ENCODE measurements at places on chromosomes 12 and 14. TPM values are rescaled to one million over a fixed set of nuclear protein-coding genes. Genes with fewer than 3 reads are reported as not detected.

DNA sequence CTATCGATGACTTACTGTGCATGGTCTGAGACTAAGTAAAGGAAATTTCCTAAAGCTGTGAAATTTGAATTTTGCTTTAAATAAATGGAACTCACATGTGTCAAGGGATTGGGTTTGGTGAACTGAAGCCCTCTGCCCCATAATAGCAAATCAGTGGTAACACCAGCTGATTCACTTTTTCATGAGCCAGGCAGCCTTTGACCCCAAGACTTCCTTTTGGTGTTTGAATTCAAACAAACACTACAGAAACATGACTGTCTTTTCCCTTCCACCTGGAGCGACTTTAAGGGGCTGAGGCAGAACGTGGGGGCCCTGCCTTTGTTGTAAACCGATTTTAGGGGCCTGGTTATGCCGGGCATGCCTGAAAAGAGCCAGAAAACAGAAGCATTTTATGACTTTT lies 28.8 kb downstream of the KCTD10 start:
- DNase-seq, result no peak
- peaks cover 12% of the 10 kb centered on the region for H3K4me1 ChIP-seq
- no peak overlapping the region for H3K4me3 ChIP-seq
- H3K27me3 ChIP-seq, result no peaks in the 10 kb centered on the region
- H3K27ac ChIP-seq, result no peak overlapping the region
- H3K36me3 ChIP-seq, result peaks cover 84% of the 10 kb centered on the region

The ISM2 gene
- not detected for total RNA-seq

- H3K4me3 ChIP-seq, result no peak overlapping the region
- no peaks in the 10 kb centered on the region for H3K4me1 ChIP-seq
- no peak overlapping the region for H3K27ac ChIP-seq
- peaks cover 5% of the 10 kb centered on the region for H3K27me3 ChIP-seq
- no peak for DNase-seq
These were observed 292.3 kb downstream of the TMEM121 start for GRCh38 chr14:105818712-105819005.

GRCh38 chr12:102441077-102441596 lies 39.2 kb downstream of the IGF1 start:
- H3K4me3 ChIP-seq, result no peak overlapping the region
- H3K27ac ChIP-seq, result no peak overlapping the region
- H3K36me3 ChIP-seq, result no peaks in the 10 kb centered on the region

DNA sequence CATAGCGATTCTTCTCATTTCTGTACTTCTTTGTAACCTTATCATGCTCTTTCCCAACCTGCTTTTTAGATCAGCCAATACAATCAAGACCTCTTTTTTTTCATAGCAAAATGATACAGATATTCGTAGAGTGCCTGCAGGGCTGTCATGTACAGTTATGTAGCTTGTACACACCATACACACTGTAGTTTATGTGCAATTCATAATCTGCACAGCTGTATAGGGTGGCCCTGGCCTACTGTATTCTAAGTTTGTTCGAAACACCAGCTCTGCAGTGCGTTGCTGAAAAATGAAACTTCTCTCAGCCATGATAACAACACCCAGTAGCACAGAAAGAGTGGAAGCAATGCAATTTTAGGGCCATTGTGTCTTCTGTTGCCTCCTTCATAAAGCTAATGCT lies 15.7 kb upstream of the PALS1 start:
- no peak overlapping the region for H3K27ac ChIP-seq
- H3K27me3 ChIP-seq, result no peaks in the 10 kb centered on the region
- H3K4me1 ChIP-seq, result no peaks in the 10 kb centered on the region
- H3K4me3 ChIP-seq, result no peak overlapping the region
- no peak for DNase-seq

GRCh38 chr12:56411781-56412639 lies 37.2 kb downstream of the TIMELESS start:
- no peak overlapping the region for H3K4me3 ChIP-seq
- no peak overlapping the region for H3K27ac ChIP-seq
- H3K36me3 ChIP-seq, result peaks cover under 1% of the 10 kb centered on the region
- H3K27me3 ChIP-seq, result no peaks in the 10 kb centered on the region
- no peak for DNase-seq
- H3K4me1 ChIP-seq, result no peaks in the 10 kb centered on the region

The RD3L gene
- not detected for total RNA-seq

Data from lower lobe of right lung (tissue), 2 donors.